CD8-positive, alpha-beta T cell (primary cell): ENCODE measurements at places on chromosomes 11 and 22.
A peak's percentile ranks its signal among the peaks of the same experiment; 100 is the strongest.

GRCh38 chr11:113014262-113015097 is 53.3 kb downstream of the NCAM1 start:
- no peak for DNase-seq

- peak; percentile 31 for DNase-seq
These were observed 3.9 kb downstream of the HTATIP2 start for GRCh38 chr11:20367313-20367948.

GRCh38 chr11:1390569-1391164 is 933 bp downstream of the BRSK2 start:
- no peak for DNase-seq

DNA sequence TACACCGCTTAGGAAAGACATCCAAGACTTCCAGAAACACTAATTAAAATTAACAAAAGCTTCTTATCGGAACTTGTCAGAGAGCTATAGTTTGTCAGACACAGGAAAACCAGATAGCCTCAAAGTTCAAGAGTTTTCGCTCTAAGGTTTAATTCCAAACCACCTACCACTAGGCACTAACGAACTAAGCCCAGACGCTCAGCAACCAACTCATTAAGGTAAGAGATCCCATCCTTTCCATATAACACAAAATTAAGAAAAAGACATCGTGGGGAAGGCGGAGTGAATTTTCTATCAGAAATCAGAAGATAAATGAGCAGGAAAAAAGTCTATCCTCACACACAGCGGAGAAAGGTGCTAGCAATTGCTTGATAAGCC is 382 bp downstream of the IMMP1L start:
- DNase-seq = peak; percentile 43

DNA sequence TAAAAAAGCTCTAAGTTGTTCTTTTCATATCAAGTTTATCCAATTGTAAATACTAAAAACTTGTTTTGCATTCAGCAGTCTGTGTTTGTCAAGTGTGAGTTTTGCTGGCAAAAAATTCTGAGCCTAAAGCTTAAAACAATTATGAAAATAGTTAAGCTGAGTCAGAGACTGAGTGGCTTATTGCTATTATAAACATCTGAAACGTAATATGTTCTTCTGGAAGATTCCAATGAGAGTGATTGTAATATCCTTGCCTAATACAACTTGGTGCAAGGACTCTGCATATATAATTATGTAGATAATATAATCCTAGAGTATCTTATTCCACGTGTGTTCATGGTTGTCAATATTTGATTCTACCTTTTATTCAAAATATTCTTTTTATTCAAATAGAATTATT is 14.1 kb upstream of the NUP50 start:
- DNase-seq = no peak

DNA sequence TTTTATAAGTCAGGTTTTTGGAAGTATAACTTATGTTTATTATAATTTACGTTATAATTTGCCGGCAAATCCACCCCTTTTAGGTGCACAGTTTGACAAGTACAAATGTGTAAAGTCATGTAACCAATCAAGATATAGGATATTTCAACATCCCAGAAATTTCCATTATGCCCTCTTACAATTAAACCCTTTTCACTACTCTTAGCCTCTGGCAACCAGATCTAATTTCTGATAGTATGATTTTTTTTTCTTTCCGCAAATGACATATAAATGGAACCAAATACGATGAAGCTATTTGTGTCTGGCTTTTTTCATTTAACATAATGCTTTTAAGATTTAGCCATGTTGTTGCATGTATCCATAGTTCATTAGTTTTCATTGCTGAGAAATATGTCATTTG is 69.5 kb upstream of the HTATIP2 start:
- no peak for DNase-seq

DNA sequence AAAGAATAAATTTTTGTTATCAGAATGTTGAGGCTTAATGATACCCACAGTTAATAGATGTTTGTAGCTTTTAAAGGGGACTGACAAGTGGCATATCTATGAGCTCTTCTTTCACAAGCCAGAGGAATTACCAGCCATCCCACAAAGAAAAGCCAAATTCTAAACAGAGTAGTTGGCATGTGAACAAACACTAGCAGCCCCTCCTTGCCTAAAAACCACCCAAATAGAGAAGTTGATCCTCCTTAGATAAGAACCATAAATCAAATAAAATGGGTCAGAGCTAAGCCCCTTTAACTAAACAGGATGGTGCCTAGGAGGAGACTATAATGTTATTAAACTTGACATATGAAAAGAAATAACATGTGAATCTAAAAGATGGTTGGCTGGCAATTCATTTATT is 11.4 kb downstream of the LPXN start:
- no peak for DNase-seq

DNA sequence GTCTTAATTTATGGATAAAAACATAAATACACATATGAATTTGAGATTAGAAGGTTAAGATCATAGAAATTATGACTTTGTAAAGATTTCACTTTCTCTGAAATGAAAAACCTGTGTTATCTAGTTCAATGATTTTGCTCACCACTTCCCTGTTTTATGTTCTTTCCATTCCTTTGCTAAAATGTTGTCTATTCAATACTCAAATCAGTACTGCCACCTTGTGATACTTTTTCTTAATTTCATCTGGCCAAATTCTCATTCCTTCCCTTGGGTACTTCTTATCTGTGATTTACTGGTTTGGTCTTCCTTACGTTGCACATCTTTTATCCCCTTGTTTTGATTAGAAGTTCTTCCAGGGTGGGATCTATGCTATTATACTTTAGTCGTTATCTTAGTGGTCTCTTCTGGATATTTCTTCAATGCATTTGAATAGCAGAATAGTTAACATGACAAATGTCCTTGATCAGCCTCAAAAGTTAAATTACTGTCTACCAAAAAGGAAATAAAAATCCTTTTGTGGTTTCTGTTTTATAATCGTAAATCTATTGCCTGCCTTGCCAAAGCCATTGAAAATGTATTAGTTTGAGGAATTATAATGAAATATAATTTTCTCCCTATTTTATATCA is 197.0 kb downstream of the PGR start:
- no peak for DNase-seq

DNA sequence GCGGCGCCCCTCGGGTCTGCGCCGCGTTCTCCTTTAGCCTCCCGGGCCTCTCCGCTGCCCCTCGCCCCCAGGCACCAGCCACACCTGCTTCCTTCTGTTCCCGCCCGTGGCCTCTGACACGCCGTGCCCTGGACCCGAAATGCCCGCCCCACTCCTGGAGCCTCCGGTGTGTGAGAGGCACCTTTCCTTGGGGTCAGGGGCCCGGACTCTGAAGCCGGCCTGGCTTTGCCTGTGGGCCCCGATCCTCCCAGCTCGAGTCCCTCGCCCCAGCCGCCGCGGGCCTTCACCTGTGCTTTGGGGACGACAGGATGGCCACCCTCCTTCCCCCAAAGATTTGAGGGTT is 661 bp upstream of the CDPF1 start:
- DNase-seq = no peak

DNA sequence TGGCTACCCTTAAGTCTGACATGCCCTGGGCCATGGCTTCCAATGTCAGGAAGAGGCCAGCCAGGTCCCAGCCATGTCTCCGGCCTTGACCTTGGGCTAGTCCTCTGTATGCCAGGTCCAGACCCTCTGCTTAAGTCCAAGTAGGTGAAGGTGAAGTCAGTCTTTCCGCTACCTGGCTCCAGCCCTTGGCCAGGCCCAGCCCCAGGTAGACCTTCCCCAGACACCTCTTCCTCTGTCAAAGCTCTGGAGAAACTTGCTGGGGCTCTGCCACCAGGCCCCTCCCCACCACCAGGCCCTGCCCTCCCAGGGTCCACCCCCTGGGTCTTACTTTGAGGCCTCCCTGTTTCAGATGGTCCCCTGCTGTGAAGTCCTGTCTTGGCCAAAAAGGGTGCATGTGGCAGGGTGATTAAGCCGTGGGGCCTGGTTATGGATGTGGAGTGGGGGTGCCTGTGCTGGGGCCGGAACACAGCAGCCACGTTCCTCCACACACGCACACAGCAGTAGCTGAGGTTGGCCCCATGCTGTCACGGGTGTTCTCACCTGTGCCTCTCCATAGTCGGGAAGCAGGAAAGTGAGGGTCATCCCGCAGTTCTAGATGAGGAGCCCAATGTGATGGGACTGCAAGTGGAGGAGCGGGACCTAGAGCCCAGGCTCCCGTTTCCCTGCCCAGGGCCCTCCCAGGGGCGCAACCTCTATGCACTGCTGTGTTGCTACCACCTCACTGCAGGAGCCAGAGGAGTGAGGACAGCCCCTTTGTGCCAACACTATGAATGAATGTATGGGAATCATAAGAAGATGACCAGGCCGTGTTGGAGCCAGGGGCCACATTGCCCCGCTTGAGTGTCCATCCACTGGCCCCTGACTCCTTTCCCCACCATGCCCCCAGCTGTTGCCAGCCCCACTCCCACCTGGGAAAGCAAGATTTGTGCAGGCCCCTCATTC is 72.2 kb downstream of the LINC01488 start:
- no peak for DNase-seq

DNA sequence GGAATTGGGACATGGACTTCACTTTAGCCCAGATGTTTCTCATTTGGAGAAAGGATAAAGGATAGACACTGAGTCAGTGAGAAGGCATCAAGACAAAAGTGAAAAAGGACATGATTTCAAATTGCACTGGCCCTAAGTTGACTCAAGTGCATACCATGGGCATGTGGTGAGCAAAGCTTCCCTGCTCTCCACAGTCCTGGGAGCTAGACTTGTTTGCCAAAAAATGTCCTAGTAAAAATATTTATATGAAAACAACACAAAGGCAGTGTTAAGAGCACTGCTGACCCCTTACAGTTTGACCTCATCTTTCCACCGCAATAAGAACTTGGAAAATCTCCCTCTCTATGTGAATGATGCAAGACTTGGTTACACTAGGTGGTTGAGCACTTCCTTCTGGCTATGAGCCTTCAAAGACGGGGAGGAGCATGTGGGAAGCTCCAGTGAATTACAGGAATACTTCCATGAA is 46.5 kb upstream of the FIBIN start:
- no peak for DNase-seq

- DNase-seq = no peak
These were observed 156.4 kb upstream of the PITPNB start for GRCh38 chr22:28075358-28075981.

DNA sequence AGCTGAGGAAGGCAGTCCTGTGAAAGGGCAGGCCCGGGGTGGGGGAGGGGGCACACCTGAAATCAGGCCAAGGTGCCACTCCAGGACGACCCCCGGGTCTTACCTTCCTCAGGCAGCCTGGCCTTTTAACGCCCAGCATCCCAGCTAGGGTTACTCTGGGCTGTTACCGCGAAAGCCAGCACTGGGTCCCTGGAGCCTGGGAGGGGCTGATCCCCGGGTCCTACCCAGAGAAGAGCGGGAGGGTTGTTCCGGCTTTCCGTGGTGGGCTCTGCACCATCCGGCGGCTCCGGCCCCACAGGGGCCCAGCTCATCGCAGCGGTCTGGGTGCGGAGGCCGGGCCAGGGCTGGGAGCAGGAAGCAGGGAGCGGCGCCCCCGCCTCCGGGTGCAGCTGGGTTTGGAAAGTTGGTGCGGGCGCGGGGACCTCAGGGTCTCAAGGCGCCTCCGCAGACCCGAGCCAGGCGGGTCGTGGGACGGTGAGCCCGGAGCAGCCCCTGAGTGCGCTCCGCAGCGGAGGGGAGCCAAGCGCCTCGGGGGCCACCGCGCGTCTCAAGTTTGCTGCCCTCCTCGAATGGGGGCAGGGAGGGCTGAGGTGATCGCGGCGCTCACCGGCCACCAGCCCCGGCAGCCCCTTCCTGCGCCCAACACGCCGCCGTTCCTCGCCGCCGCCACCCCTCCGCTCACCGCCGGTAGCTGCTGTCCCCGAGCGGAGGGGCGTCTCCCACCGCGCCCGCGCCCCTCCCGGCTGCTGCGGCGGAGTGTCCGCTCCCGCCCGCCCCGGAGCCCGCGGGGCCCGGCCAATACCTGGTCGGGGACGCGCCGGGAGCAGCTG is 831 bp downstream of the CHST1 start:
- no peak for DNase-seq

DNA sequence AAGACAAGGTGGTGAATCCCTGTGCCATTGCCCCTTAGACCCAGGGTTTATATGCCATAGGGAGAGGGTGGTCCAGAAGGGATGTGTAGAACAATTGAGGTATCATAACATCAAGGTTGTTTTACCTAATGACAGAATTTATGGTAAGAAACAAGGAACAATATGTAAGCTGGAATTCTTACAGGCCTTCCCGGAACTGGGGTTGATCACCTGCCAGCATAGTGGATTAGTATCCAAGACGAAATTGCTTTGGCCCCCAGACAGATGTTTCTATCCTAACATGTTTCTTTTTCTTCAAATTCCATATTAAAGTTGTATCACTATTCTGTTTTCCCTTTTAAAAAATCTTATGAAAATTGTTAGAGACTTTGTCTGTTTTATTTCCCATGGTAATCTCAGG is 343.8 kb upstream of the ANO3 start:
- DNase-seq = no peak

DNA sequence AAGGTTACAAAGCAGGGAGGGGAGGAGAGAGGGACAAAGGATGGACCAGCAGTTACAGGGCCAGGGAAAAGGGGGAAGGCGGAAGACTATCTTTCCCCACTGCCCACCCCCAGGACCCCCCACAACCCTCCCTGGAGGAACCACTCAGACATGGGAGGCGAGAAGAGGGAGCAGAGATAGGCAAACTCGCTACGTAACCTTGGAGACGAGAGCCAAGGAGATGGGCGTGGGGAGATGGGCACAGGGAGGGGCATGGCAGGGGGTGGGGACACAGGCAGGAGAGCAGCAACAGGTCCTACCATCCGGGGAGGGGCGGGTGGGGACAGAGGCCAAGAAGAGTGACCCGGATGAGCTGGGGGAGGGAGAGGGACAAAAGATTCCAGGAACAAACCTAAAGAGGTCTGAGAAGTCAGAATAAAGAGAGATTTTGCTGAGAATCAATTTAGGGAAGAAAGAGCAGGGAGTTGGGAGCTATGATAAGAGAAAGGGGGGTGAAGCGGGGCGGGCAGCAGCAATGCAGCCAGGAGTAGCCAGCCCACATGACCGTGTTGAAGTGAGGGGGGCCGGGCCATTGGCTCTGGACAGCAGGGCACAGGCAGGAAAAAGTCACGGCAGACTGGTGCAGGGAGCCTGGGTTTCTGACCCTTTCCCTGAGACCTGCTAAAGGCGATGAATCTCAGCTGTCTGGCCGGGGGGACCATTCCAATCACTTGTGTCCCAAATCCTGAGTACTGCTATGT is 128.4 kb downstream of the BUD13 start:
- DNase-seq = no peak

GRCh38 chr22:49672014-49672516 is 155.6 kb downstream of the BRD1 start:
- DNase-seq = no peak

GRCh38 chr11:68370211-68371111 is 58.1 kb downstream of the LRP5 start:
- DNase-seq = peak; percentile 18

GRCh38 chr22:27975381-27976013 is 56.4 kb upstream of the PITPNB start:
- no peak for DNase-seq

- no peak for DNase-seq
These were observed 15.6 kb upstream of the MFRP start for GRCh38 chr11:119361941-119362725.

- DNase-seq = no peak
These were observed 478.1 kb upstream of the CHORDC1 start for GRCh38 chr11:90700789-90701439.
